ENCODE measurements at places on chromosomes 3 and 15.

- DNase-seq, result no peak
Measured at GRCh38 chr3:57971975-57972374, 36.2 kb upstream of the FLNB start.

DNA sequence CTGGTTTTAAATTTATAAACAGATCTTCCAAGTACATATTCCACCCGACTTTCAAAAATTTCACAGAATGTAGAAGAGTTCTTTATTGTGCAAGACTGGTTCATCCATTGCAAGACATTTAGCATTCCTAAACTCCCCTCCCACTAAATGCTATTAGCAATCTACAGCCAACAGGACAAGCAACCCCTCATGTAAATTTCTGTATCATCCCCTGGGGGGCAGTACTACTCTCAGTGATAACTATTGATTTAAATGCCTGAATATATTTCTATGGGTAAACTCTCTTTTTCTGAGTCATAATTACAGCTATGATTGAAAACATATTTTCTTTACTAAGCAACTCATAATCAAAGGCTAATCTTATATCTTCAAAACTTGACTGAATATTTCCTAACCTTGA, 10.7 kb upstream of the SLC15A2 start:
- no peak for DNase-seq

- no peak for DNase-seq
Measured at GRCh38 chr3:176595307-176595706, 602.0 kb downstream of the TBL1XR1 start.

DNA sequence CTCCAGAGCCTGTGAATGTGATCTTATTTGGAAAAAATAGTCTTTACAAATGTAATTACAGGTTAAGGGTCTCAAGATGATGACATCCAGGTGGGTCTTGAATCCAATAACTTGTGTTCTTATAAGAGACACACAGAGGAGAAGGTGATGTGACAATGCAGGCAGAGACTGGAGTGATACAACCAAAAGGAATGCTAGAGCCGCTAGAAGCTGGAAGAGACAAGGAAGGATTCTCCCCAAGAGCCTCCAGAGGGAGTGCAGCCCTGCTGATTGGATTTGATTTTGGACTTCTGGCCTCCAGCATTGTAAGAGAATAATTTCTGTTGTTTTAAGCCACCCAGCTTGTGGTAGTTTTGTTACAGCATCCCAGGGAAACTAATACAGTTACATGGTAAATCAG, 9.7 kb downstream of the MYH15 start:
- no peak for DNase-seq

DNA sequence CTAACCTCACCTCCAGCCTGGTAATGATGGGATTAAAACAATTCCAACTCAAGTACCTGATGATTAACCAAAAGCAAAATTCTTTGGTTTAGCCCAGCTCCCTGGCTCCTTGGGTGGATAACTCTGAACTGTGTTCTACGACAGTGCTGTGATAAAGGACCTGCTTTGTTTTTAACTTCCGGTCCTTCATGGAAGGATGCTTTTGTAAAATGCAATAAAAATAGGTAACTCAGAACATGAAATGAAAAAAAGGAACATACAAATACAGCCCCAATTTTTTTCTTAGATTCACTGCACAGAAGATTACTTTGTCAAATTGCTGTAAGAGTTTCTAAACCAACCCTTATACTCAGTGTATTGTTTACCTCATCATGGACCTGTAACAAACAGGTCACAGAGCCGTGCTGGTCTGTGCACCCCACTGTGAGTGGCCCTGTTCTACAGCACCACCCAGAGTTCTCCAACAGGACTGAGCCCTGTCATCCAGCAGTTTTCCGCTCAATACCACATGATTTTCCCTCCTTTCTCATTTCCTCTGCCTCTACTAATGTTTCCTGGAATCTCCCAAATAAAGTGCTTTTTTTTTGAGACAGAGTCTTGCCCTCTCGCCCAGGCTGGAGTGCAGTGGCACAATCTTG, 4.9 kb upstream of the PCYT1A start:
- no peak for DNase-seq

- no peak for DNase-seq
Measured at GRCh38 chr15:52057996-52058395, 39.0 kb downstream of the MAPK6 start.

GRCh38 chr3:17054982-17055343, 170.2 kb downstream of the PLCL2 start:
- DNase-seq, result no peak

GRCh38 chr3:43966530-43966929, 275.2 kb upstream of the TOPAZ1 start:
- DNase-seq, result no peak

DNA sequence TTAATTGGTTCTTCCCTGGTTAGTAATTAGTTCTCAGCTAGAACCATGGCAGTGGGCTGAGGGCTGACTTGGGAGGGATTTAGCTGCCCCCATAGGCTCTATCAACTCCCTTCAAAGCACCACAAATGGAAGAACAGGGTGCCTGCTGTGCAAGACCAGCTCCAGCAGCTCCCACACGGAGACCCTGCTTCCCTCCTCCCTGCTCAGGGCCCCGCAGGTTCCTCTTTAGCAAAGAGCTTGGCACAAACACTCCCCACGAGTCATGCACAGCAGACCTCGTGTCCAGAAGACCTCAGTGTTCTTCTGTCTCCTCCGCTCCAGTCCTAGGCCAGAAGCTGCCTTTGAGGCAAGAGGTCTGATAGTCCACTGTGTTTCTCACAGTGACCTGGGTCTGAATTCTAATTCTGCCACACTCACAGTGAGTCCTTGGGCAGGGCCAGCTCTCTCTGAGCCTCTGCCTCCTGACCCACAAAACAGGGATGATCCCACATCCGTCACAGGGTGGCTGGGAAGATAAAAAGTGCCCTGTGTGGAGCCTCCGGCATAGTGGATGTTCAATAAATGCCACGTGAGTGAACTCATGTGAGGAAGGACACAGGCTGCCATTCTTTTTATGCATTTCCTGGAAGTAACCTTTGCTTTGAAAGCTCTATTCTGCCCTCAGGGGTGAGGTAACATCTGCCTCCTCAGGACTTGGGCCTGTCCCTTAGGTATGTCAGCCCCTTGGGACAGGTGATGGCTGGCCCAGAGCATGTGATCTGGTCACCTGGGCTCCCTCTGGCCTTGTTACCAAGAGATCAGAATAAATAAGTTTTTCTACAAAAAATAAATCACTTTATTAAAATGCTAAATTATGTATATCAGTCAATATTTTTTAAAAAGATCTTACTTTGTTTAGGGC, 7.6 kb downstream of the RAB6B start:
- DNase-seq, result no peak

DNA sequence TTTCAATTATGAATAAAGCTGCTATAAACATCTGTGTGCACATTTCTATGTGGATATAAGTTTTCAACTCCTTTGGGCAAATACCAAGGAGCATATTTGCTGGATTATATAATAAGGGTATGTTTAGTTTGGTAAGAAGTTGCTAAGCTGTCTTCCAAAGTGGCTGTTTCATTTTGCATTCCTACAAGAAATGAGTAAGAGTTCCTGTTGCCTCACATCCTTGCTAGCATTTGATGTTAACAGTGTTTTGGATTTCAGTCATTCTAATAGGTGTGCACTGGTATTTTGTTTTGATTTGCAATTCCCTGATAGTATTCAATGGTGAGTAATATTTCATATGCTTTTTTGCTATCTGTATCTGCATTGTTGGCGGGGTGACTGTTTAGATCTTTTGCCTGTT, 120.7 kb upstream of the MDFIC2 start:
- no peak for DNase-seq

GRCh38 chr15:85379403-85380131, 836 bp upstream of the AKAP13 start:
- peak; percentile 83 for DNase-seq

- no peak for DNase-seq
Measured at GRCh38 chr15:65525622-65526021, 4.6 kb upstream of the HACD3 start.

DNA sequence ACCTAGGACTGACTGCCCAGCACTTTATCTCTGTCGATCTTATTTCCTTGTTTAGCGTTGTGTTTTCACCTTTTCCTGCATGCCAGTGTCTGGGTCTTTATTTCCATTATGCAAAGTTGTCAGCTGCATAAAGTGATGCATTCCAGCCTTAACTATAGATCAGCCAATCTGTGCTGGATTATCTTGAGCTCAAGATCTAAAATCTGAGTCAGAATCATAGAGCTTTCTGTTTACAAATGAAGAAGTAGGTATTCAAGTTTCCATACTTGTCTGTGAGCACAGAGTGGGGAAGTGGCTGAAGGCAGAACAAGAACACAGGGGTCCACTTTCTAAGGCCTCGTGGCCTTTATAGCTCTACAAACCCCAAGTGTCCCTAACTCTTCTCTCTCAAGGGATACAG, 82.4 kb upstream of the PLCL2 start:
- no peak for DNase-seq

DNA sequence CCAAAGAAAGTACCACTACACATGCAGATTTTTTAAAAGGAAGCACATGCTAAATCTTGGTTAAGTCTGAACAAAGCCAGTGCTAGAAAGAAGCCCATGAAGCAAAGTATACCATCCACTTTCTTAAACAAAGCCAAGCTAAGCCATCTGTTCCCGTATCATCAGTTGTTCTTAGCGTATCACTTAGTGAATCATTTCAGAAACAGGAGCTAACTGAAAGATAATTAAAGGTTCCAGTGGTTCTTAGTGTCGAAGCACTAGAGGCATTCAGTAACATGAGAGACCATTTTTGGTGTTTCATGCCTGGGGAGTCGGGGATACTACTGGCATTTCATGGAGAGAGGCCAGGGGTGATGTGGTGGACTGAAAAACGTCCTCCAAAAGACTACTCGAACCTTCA, 12.8 kb downstream of the UBXN7 start:
- DNase-seq, result no peak

- DNase-seq, result no peak
Measured at GRCh38 chr3:20726786-20727185, 540.8 kb upstream of the SGO1 start.

DNA sequence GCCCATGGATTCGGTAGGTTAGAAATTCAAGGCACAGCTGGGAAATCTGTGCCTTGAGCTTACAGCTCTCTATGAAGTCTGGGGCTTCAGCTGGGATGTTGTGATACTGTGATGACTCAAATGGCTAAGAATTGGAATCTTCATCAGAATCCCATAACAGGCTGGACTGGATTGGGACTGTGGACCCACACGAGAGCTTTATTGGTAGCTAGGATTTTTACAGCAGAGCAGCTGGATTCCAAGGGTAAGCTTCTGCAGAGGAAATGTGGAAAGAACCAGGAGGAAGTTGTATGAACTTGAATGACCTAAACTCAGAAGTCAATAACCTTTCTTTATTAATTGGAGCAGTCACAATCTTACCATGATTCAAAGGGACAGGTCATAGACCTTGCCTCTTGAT, 1187.1 kb downstream of the ROBO1 start:
- no peak for DNase-seq

GRCh38 chr3:187005827-187006481, 75.6 kb downstream of the ST6GAL1 start:
- no peak for DNase-seq

DNA sequence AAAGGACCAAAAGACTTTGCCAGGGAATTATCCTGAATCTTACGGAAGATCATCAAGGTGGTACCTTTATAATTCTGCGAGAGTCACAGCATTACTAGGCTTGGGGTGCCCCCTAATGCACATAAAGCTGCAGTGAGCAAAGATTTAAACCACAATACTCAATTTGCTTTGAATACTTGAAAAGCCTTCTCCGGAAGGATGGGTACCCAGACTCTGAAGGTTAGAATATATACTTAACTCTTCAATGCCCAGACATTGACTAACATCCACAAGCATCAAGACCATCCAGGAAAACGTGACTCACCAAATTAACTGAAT, 117.8 kb upstream of the KCNH8 start:
- DNase-seq, result no peak

DNA sequence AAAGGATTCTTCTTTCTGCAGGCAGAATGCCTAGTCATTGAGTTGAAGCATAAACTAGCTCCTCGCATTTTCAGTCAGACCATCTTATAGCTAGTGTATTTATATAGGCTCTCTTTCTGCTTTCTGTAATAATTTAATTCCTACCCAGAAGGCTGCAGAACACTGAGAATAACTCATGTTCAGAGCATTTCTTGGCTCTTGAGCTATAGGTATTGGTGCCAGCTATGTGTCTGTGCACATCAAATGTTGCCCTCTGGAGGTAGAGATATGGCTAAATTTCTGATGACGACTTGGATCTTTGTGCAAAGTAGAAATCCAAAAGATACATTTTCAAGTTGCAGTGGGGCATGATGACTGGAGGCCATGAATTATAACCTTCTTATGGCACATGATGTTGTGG, 336.2 kb upstream of the TPM1 start:
- DNase-seq, result no peak

DNA sequence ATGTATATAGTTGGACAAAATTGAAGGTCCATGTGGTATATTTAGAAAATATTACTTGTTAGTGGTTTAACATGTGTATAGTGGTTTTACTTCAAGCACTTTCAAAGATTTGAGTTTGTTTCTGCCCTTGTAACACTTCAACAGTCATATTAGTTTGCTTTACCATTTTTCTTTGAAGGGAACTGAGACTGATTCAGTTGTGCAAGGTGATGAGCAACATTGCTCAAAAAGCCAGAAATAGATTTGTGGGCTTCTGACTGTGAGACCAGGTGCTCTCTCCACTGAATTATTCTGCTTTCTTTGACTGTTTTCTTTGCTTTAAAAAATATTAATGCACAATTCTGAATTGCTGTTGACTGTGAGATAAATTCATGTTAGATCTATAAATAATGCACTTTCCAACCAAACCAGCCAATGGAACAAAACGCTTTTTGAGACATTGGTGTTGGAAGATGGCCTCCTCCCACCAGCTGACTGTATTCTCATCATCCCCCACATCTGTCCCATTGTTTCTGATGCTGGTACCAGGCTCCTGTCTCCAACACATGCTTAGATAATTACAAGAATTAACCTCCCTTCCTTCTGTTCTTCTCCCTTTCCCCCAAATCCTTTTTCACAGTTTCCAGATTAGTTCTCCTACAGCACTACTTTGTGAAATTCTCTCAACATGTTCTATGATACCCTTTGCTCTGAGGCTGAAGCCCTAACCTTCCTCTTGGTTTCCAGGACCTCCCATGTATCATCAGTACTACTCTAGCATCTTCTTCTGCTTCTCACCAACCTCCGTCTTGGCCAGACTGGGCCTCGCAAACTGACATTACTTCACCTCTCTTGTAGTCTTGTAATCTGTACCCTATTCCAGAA, 27.9 kb downstream of the PLCL2 start:
- DNase-seq, result no peak

DNA sequence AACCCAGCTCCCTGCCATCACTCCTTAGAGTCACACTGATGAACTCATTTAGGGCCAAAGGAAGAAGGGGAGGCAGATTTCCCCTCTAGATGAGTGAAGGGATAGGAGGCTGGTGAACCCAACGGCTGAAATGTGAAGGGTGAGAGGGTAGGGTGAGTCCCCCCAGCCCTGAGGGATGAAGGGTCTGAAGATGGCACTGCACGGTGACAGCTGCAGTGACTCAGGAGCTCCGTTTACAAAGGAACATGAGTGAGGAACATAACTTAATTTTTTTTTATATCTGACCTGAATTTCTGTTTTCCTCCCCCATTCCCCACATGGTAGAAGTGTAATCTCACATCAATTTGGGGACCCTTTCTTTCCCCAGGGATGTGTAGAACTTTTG, 14.0 kb downstream of the SNX33 start:
- DNase-seq, result no peak

- peak; percentile 58 for DNase-seq
Measured at GRCh38 chr3:126127452-126127851, 43.5 kb upstream of the SLC41A3 start.

- DNase-seq, result no peak
Measured at GRCh38 chr3:60325610-60326170, 925.6 kb downstream of the FHIT start.
